ENCODE measurements at places on chromosomes 5 and 9.

DNA sequence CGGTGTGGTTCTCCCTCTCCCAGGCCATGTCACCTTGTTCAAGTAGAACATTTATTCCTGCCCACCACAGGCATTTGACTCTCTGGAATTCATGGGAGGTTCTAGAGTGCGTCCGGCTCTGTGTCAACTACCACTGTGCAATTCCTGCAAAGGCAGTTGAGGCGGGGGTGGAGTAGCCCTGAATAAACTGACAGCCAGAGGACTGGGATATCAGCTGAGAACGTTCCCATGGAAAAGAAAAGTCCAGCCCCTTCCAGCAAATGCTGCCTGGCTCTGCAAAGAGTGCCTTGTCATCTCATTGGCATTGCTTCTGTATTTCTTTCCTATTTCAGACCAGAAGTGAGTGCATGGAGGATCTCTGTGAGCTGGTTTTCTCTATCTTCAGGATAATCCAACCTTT, 18.9 kb upstream of the MEGF9 start:
- no peak for DNase-seq

DNA sequence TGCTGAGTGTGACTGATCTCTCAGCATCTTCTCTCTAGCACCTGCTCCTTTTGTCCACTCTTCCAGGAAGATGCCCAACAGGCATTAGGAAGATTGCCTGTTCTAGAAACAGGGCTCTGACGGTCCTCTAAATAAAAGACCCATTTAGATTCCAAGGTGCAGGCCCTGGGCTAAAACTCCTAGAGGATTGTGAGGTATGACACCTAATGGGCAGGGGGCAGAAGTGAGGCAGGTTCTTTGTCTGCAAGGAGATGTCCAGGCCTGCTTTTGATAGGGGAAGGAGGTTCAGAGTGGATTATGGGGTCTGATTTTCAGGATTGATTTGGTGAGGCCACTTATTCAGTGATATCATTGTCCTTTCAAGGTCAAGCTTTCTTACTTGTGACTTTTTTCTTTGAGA, 140.8 kb upstream of the TRPC7 start:
- DNase-seq, result no peak

- no peak for DNase-seq
Measured at GRCh38 chr5:159415301-159415937, 85.1 kb upstream of the IL12B start.

DNA sequence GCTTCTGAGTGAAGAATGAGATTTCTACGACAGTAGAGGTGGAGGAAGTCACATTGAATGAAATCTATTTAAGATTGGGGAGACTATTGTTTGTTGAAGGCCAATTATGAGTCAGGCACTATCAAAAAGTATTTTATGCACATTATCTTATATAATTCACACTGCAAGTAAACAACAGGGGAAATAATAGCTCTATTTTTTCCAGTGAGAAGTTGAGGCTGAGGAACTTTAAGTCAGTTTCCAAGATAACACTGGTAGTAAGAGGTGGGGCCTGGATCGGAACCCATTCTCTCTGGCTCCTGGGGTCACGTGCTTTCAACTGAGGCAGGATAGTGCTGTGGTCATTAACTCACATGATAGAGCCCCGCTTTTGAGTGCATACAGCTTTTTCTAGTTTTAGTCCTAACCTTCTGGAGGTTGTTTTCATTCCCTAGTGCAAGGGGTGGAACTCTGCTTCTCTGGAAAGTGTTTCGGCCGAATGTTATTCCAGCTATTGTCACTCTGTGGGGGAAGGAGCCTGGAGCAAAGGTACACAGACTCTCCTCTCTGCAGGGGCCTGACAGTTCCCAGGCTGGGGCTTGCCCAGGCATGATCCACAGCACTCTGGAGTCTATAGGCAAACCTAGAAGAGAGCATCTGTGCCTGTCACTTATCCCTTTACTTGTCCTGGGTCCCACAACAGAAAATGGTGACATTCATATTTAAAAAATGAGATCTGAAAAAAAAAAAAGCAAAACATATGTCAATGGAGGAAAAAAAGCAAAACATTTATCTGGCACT, 352.4 kb upstream of the ACTBL2 start:
- peak; percentile 90 for DNase-seq

DNA sequence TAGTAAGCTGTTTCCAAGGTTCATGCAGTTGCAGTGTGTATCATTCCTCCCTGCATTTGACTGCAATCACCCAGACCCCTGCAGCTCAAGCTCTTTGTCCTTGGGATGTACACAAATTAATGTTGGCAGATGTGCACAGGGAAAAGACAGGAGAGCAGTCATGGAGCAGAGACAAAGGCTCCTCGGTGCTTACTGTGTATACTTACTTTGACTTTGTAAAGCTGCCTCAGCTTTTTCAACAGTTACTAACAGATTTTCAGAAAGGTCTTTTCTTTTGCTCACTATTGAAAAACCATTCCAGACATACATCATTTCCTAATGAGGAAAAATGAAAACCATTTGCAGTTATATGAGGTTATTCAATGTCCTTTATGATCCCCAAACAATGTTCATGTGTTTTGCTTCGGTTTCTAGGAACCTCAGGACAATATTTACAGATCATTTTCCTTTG, 124.9 kb downstream of the TTC39B start:
- no peak for DNase-seq
